ENCODE measurements at places on chromosomes 2 and 18.
A peak's percentile ranks its signal among the peaks of the same experiment; 100 is the strongest.

GRCh38 chr2:88838165-88838635, 146.7 kb downstream of the RPIA start:
- DNase-seq = no peak

DNA sequence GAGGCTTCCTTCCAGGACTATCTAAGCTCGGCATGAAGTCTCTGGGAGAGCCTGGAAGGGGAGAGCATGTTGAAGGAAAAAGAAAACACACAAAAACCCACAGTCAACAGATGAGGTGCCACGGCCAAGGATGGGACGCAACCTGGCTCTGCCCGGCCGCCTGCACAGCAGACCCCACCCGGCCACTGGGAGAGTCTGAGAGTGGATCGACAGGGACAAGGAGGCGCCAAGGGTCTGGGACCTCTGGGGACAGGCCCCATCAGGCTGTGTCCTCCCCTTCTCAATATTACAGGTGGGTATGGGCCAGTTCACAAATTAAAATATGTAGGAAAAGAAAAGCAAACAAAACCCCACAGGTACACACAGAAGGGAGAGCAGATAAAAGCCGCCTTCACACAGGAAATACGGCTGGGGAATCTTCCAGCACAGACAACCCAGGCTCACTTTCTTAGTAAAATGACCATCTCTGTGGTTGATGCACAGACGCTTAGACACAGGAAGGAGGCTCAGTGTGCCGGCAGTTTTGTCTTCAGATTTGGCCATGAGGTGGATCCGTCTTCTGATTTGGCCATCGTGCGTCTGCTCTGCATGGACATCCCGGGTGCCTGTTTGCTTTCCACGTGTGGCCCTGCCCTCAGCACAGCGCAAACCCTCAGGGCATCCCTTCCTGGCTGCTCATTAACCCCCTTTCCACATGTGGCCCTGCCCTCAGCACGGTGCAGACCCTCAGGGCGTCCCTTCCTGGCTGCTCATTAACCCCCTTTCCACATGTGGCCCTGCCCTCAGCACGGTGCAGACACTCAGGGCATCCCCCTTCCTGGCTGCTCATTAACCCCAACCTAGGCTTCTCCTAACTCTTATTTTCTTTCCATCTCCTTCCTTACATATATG, 138.4 kb downstream of the EIPR1 start:
- no peak for DNase-seq

DNA sequence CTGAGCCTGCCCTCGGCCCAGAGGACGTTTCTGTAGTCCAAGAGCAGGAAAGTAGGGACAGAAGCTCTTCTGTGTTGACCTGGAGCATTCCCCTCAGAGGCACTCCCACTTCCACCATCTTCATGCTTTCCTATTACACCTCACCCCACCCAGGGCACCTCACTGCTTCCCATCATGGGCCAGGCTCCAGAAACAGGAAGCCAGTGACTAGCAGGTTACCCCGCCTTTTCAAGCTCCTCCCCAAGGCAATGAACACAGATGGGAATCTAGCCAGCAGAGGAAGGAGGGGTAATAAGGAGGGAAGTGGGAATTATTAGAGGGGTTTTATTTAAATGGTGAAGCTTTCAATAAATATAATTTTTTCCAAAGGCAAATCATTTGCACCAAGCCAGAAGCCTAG, 308.8 kb upstream of the MGAT5 start:
- no peak for DNase-seq

DNA sequence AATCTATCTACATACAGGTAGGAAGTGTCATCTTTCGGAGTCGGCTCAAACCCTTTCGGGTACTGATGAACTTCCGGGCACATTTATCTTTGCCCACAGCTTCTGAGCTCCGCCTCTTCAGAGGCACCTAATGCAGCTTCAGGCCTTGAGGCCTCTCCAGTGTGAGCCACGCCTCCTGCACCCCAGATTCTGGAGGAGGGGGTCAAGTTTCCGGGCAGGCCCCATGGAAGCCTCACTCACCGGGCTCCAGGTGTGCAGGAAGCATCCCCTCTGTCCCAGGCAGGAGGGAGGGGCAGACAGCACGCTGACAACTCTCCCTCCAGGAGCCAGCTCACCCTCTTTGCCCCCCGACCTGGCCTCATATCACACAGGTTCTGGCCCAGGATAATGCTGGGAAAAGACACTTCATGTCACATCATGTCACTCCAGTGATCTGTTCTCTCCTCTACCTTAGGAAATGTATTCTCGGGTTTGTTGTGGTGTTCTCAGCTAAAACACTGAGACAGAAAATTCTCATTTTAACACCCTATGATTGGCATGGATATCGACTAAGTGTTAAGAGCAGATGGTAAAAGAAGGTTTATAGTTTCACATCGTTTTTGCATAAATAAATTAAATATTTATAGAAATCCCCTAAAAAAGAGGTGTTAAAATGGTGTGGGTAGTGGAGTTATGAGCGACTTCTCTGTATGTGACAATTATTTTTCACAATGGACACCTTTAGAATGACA, 46.2 kb upstream of the COPS8 start:
- DNase-seq = no peak

GRCh38 chr2:229749779-229750178, 35.4 kb upstream of the DNER start:
- DNase-seq = no peak

DNA sequence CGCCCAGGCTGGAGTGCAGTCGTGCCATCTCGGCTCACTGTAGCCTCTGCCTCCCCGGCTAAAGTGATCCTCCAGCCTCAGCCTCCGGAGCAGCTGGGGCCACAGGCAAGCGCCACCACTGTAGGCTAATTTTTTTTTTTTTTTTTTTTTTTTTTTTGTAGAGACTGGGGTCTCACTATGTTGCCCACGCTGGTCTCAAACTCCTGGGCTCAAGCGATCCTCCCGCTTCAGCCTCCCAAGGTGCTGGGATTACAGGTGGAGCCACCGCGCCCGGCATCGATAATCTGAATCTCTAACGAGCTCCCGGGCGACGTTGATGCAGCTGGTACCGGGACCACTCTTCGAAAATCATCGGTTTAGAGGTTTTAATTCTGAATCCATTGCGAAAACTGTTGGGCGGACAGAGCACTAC, 520 bp upstream of the CYP20A1 start:
- DNase-seq = no peak

GRCh38 chr2:24228470-24228869, 53.6 kb downstream of the FAM228A start:
- no peak for DNase-seq

DNA sequence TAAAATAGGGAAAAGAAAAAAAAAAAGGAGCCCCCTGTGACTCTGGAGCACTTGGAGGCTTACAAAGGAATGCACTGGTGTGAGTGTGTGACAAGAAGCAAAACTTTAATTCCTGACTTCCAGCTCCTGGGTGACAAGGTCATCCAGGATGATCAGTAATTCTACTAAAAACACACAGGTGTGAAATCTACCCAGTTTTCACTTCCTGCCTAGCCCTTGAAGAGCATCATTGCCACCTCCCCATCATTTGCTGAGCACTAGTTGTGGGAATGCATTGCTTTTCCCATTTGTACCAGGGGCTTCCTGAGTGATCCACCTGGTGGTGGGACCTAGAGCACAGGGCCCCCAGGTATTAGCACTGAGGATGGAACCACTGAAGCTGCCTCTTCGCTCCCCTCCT, 139.7 kb upstream of the RIOK3 start:
- no peak for DNase-seq

DNA sequence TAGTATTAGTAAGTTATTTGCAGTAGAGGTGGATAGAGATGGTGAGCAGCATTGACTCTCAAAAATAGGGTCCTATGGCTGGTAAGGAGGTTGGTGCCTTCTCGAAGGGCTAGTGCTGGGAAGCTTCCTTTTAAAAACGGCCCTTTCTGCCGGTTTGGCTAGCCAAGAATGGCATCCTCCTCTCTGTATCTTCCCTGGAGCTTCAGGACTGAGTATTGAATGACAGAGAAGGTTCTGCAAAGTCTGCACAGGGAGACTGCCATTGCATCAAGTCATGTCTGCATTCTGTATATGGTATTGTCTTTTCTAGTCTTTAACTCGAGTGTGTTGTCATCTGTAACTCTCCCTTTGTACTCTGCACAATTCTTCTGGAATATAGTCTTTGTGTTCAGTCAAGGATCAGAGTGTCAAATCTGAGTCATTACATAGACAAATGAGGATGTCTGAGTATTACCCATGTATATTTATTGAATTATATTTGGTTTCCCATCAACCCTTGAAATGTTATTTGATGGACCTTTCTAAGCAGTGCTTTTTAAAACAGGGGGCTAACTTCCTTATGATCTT, 1.1 kb downstream of the LDLRAD4 start:
- DNase-seq = no peak

DNA sequence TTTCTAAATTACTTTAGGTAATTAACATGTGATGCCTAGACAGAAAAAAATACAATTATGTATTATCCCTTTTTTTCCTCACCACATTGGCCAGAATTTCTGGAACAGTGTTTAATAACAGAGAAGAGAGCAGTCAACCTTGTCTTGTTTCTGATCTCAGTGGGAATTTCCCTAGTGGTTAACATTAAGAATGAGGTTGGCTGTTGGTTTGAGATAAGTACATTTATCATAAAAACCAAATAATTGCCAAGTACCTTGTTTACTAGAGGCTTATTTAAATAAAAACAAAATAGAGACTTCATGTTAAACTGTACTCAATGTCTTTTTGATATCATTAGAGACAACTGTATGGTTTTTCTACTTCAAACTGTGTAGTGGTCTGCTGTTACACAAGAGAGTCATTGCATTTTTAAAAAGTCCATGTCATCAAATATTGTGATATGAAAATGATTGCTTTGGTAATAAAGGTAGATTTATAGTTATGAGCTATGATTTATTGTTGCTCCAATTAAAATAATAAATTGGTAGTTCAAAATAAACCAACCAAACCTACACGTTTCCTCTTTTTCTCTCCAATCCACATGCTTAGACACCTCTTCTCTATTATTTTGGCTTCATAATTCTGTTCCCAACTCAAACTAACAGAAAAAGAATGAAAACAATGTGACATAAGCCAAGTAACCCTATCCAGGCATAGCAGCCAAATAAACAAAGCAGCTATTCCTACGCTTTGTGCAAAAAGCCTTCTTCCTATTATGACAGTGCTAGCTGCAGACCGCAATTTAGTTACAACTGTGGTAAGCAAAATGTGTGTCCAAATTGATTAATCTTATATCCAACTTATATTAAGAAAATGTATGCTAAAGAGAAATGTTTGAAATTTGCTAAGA, 20.9 kb upstream of the TANK start:
- DNase-seq = no peak

GRCh38 chr18:55289775-55290174, 298.2 kb downstream of the TCF4 start:
- no peak for DNase-seq

DNA sequence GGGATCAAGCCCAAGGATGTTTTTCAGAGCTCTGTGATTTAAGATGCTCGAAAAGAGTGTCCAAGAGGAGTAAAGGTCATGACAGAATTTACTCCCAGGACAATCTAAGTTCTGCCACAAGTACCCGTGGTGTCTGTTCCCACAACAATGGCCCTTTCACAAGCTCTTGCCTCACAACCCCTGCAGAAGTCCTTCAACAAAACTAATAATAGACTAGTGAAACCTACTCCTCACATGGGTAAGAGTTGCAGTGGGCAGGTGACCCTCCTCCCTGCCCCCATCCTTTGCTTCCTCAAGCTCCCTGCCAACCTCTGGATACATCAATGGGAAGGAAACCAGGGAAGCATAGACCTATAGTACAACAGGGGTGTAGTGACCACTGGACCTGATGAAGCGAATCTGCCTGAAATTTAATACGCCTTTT, 34.9 kb downstream of the PTCD3 start:
- no peak for DNase-seq

GRCh38 chr18:24397694-24398368, at the start of gene OSBPL1A:
OSBPL1A (minus strand) TSS chr18:24397824; CDS start chr18:24377533, 20,291 bp downstream.
- DNase-seq = peak; percentile 98
